ENCODE measurements at places on chromosomes 12 and 14. TPM values are rescaled to one million over a fixed set of nuclear protein-coding genes. Genes with fewer than 3 reads are reported as not detected.

The PTGER2 gene
- not detected for total RNA-seq

The TCL1B gene
- not detected for total RNA-seq

The DLGAP5 gene
- total RNA-seq: 24.2 TPM

The OR4E2 gene
- not detected for total RNA-seq

The TAS2R30 gene
- 5.6 TPM for total RNA-seq

The TMEM179 gene
- total RNA-seq: 0.65 TPM

The TCL1A gene
- not detected for total RNA-seq

The FGF23 gene
- total RNA-seq: not detected

The APPL2 gene
- total RNA-seq: 18.5 TPM

The RACGAP1 gene
- total RNA-seq: 26.5 TPM

The GUCY2C gene
- not detected for total RNA-seq

The PRIMA1 gene
- total RNA-seq: not detected

The PIWIL1 gene
- total RNA-seq: not detected

The POTEM gene
- total RNA-seq: not detected

The SLCO1B3 gene
- not detected for total RNA-seq

The UBR7 gene
- total RNA-seq: 33.1 TPM

The ESPL1 gene
- total RNA-seq: 6.2 TPM

The IL22 gene
- total RNA-seq: not detected

The HIF1A gene
- total RNA-seq: 187 TPM

The TMTC2 gene
- total RNA-seq: 10.1 TPM

The PARPBP gene
- total RNA-seq: 14.0 TPM

The MYRFL gene
- under 0.01 TPM for total RNA-seq

The LAG3 gene
- total RNA-seq: 0.33 TPM

The CLEC1B gene
- not detected for total RNA-seq

The CCDC175 gene
- not detected for total RNA-seq

The TSPAN11 gene
- 16.5 TPM for total RNA-seq

The PHETA1 gene
- 14.8 TPM for total RNA-seq

The MYH6 gene
- total RNA-seq: not detected

The OLR1 gene
- not detected for total RNA-seq

The EML5 gene
- under 0.01 TPM for total RNA-seq

The NKX2-1 gene
- total RNA-seq: not detected

The ARHGDIB gene
- 636 TPM for total RNA-seq

The SERPINA1 gene
- total RNA-seq: not detected

The DIO2 gene
- not detected for total RNA-seq

The SLC7A8 gene
- total RNA-seq: 0.33 TPM

The METTL1 gene
- 5.9 TPM for total RNA-seq

The PWP1 gene
- 151 TPM for total RNA-seq

The ALDH1L2 gene
- total RNA-seq: 1.4 TPM
